Fibroblast of mammary gland (primary cell): ENCODE measurements at places on chromosomes 7 and 10.

DNA sequence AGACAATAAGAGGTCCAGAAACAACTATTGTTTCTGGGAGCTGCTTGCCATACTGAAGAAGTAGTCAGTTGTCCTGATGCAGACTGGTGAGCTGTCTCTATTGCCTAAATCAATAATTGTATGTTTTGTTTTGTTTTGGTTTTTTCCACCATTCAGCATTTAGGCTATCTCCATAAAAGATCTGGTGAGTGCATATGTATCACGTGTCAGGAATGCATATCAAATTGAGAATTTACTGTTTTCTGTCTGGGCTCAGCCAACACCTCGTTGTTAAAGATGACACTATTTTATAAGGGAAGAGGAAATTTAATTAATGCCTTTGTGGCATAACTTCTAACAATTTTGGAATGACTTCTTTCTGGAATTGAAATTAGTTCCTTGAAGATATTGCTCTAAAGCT, 66.2 kb downstream of the SORCS1 start:
- DNase-seq = no peak

- DNase-seq = no peak
Measured at GRCh38 chr7:68984306-68984705, 614.0 kb upstream of the AUTS2 start.

- DNase-seq = peak; percentile 65
Measured at GRCh38 chr7:151404216-151405011, 5.4 kb downstream of the WDR86 start.

GRCh38 chr7:75920431-75921161, 5.6 kb downstream of the POR start:
- peak; percentile 97 for DNase-seq

DNA sequence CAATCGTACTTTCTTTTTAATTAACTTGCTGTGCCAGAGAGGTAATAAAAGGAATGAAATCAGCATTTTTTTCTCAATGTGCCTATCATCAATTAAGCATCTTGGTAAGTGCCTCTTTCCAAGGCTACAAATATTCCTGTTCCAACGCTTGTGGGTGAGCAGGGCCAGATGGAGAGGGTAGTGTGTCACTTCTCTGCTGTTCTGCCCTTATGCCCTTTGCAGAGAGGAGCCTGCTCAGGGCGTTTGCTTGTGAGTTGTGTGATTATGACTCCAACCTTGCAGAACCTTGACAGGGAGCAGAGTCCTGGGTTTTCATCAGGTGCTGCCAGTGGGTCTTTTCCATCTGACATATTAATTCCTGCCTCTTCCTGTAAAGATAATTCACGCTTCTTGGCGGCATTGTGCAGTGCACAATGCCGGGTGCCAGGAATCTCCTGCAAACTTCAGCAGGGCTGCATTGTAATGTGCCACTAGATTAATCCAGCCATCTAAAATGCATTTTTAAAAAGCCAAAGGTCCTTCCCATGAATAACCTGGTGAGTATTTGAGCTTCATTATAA, 234.4 kb downstream of the ARHGAP12 start:
- DNase-seq = no peak
